ENCODE measurements at places on chromosomes 6 and 20.

DNA sequence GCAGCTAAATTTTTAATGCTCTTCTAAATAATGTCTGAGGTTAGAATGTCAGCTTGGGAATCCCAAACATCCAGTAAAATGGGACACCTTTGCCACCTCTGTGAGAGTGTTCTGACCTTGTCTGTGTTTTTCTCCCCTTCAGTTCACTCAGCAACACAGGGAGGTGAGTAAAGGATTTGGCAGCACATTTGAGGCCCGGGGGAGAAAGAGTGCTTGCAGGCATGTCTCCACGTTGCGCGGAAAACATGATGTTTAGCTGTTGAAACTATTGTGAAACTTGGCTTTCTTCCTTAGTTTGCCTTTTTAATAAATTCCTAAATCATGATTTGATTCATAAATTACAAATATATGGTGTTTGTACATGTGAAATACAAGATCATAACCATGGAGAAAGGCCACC, 707.8 kb upstream of the FLRT3 start:
- no peak for DNase-seq

- no peak for DNase-seq
These were observed 20.2 kb upstream of the MRPS18A start for GRCh38 chr6:43707767-43708166.

GRCh38 chr6:155062866-155063341, 67.8 kb downstream of the TIAM2 start:
- DNase-seq, result no peak

- no peak for DNase-seq
These were observed 587.4 kb downstream of the GRIK2 start for GRCh38 chr6:101980924-101981323.

Data from hematopoietic multipotent progenitor cell treated with erythropoietin and hydrocortisone succinate and interleukin-3 and kit ligand, for 4 days (in vitro differentiated cells).